Omental fat pad (tissue), 4 donors: ENCODE measurements at places on chromosomes 11 and 22. TPM values are rescaled to one million over a fixed set of nuclear protein-coding genes. Genes with fewer than 3 reads are reported as not detected.

- DNase-seq: no peak
Observed at GRCh38 chr11:34825670-34826383, 90.4 kb downstream of the APIP start.

DNA sequence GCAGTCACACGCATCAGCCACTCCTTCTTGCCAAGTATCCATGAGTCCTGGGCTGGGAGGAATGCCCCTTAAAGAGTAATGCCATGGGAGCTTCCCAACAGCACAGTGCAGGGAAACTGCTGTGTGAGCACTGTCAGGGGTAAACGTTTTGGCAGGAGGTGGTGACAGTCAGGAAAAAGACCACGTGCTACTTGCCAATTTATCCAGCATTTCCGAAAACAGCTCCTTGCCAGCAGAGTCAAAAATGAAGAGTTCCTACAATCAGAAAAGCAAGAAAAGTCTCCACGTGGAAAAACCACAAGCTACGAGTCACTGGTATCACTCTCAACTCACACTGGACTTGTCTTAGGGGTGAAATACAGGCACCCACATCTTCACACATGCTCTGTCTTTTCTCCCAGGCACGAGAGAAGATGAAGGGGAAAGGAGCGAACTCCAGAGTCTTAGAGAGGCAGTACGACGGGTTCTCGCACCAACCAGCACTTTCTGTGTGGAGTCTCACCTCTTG, 9.9 kb downstream of the IFT27 start:
- no peak for DNase-seq

GRCh38 chr11:61887839-61888494, 3.4 kb downstream of the FADS3 start:
- DNase-seq: no peak

The TBC1D22A gene
- total RNA-seq: 21.3 TPM

DNA sequence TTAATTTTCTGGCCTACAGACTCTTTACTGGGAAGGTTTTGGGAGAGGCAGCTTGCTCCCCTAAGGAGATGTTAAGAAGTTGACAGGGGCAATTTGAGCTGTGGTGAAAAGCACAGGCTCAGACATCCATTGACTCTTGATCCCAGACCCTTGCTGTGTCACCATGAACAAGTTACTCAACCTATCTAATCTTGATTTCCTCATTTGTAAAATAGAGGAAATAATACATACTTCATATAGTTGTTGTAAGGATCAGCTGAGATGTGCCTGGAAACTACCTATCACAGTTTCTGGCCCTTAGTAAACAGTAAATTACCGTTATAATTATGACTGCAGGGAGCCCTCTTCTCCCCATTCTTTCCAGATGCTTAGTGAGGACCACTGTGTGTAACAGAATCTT, 16.6 kb upstream of the SCGB1D4 start:
- no peak for DNase-seq

The IGLL1 gene
- not detected for total RNA-seq

The ME3 gene
- total RNA-seq: 28.4 TPM

DNA sequence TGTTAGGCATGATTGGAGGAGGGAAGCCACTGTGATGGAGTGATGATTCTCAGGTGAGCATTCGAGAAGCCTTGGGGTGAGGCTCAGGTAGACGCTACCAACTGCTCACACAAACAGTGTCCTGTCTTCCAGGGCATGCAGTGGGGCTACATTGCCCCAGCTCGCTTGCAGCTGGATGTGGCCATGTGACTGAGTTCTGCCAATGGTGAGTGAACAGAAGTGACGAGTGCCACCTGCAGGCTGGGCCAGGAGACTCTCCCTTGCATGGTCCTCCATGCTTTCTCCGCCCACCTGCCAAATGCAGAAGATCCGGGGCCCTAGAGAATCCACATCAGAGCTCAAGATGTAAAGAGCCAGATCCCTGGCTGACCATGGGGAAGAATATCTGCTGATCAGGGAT, 195.9 kb downstream of the BCR start:
- DNase-seq: no peak

The ISX gene
- not detected for total RNA-seq

The SERPING1 gene
- 500 TPM for total RNA-seq

- no peak for DNase-seq
Observed at GRCh38 chr11:80898910-80899309, 1458.1 kb upstream of the TENM4 start.

The CASP5 gene
- total RNA-seq: not detected

- no peak for DNase-seq
Observed at GRCh38 chr11:6545917-6546605, 49.0 kb downstream of the DNHD1 start.

The ARHGAP20 gene
- 29.1 TPM for total RNA-seq

DNA sequence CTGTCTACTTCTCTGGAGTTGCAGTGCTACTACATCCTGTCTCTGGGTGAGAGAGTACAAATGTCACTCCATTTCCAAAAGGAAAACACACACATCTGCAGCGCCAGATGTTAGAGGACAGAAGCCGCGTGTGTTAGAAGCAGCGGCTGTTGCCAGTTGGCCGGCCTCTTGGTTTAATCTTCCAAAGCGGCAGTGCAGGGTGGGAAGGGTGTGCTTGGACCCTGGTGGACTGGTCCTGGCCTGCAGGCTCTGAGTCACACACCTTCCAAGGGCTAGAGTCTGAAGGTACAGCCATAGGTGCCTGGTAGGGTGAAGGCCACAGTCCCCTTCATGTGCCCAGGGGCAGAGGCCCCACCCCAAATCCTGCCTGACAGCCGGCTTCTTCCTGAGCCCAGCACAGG, 99.8 kb downstream of the CTTN start:
- DNase-seq: no peak

GRCh38 chr11:129855086-129855485, 39.4 kb downstream of the TMEM45B start:
- DNase-seq: no peak
